ENCODE measurements at places on chromosomes 2 and 18.

DNA sequence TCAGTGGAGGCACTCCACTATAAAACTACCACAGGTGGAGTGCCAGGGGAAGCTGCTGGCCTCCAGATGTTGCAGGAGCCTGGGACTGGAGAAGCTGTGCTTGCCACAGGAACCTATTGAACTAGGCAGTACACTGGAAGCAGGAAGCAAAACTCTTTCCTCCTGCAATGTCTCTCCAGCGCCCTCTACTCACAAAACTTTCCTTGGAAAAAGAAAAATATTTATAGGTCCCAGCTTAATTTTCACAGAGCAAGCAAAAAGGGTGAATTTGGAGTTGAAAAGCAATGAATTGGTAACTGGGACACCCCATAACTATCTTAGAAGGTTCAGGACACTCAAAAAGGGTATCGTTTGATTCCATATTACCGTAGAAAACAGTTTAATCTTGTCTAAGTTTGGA lies 33.2 kb upstream of the REEP1 start:
- DNase-seq, result no peak

DNA sequence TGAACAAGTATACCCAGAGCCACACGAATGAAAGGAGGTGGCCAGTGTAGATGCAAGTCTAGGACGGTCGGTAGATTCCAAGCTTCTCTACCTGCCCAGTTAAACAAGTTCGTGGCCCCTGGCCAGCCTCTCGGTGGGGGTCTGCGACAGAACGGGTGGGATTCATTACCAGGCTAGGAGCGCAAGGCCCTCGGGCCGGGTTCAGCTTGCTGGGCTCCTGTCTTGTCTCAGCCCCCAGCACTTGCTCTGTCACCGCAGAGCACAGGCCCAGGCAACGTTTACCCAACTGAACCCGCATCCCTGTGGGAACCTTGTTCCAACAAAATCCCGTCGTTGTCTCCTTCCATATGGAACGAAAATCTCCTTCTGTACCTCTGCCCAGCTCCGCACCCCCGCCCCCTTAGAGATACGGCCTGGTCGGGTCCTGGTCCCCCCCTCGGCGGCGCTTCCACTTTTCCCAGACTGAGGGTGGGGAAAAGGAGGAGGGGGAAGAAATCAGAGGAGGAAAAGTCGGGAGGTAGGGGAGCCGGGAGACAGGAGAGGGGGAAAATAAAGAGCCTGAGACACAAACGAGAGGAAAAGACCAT lies 1.9 kb upstream of the EMX1 start:
- DNase-seq, result no peak

DNA sequence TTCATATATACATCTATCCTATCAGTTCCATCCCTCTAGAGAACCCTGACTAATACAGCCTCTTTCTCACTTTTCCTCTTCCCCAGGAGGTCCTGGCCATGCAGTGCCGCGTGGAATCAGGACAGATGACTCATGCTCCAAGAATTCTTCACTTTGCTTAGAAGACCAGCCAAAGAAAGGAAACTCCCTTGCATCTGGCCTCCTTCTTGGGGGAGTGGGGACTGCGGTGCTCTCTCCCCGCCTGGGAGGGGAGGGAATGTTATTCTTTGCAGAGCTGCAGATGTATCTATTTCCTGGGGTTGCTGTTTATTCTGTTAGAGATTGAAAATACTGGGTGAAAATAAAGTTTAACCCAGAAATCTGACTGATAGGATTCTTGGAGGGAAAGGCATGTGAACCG lies 111.5 kb upstream of the SH3BP4 start:
- peak; percentile 93 for DNase-seq

DNA sequence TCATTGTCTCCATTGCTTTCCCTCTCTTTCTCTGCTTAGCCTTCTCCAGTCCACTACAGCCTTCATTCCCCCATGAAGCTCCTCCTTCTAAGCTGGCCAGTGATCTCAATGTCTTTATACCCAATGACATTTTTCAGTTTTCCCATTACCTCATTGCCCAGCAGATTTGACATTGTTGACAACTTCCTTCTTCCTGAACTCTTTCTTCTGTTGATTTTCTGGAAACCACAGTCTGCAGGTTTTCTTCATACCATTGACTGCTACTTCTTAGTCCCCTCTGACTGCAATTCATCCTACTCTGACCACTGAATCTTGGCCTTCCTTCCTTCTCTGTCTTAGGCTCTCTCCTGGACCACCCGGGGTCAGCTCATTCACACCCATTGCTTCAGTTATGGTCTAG lies 22.9 kb upstream of the SPP2 start:
- no peak for DNase-seq

DNA sequence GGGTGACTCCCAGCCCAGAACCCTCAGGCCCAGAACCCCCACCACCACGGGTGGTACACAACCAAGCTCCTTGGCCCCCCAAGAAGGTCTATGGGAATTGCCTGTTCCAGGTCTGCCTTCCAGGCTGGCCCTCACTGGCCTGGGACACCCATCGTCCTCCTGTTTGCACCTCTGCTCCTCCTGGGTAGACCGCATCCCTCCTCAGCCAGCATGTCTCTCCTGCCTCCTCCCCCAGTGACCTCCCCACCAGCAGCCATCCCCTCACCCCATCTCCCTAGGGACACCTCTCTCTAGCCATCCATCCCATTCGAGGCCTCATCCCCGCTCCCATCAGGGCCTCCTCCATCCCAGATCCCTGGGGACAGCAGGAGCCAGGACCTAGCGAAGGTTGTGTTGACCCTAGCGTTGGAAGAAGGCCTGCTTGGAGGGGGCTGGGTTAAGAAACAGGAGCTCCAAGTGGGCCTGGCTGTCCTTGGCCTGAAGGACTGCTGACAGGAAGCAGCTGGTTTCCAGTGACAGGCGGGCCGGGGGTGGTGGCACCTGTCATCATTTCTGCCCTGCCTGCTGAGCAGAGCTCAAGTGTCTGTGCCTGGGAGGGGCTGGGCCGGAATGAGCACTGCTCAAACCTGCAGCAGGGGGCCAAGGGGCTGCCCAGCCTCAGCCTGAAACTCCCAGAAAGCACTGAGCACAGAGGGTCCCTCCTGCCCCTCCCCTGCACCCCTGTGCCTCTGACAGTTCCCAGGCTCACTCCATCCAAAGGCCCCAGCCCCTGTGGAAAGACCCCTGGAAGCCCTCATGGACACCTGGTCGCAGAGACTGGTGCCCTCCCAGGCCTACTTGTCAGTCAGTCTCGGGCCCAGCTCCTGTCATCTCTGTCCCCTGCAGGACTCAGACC lies 96.0 kb upstream of the OTOS start:
- DNase-seq, result peak; percentile 81

DNA sequence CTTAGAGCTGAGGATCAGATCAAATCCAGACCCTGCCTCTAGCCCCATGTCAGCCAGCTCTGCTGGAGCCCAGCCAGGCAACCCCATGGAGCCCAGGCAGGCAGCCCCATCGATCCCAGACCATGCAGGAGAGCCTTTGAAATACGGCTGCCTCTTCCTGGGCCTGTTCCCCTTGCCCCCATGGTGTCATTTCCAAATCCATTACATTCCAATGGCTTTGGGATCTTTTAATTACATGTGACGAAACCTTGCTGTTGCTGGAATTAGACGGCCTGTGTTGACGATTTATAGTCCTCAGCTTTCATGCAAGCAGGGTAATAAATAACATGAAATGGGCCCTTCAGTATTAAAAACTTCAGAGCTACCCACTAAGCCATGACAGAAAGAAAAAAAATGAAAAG lies 75.8 kb upstream of the SLC14A2 start:
- peak; percentile 89 for DNase-seq

DNA sequence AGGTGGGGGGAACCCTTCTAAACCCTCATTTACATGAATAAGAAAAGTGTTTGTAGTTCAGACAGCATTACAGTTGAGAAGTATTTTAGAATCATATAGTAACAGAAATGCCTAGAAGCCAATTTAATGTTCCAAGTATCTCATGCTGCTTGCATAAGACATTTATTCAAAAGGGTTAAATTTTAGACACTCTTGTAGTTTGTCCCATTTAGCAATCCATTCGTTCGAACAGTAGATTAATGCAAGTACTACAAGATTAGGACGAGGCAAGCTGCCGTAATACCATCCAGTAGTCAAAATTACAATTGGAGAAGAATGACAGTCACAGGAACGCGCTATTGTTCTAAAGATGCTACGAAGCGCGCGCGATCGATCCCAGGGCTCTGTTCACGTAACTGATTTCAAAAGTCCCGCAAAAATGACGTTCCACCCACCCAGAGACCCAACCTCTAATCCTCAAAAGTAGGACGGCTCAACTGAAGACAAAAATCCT lies 1.2 kb downstream of the TMEM237 start:
- DNase-seq, result no peak
